ENCODE measurements at places on chromosomes 16 and 17.

- DNase-seq, result peak; percentile 90
Observed at GRCh38 chr17:50094753-50095619, at the start of gene PDK2. Gene PDK2 (plus strand): TSS chr17:50095351. CDS start chr17:50095436, 85 bp downstream.

DNA sequence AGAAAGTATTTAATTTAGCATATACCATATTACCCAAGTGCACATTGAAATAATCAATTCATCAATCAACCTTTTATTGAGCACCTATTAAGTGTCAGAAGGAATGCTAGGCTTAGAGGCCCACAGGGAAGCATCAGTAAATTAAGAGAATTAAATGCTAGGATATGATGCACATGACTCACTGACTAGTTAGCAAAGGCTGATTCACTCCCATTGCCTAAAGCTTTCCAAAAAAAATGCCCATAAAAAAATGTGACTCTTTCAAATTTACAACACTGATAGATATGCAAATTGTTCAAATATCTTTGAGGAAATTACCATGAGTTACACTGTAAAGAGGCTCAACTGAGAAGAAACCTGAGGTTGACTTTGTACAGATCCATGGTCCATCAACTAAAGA is 883.3 kb downstream of the CDH11 start:
- DNase-seq, result no peak

GRCh38 chr16:67372664-67373063 is 20.6 kb downstream of the TPPP3 start:
- DNase-seq, result no peak

GRCh38 chr16:19649980-19650379 is 68.0 kb downstream of the KNOP1 start:
- no peak for DNase-seq

- DNase-seq, result peak; percentile 49
Observed at GRCh38 chr17:15171167-15172047, 93.7 kb downstream of the PMP22 start.

- DNase-seq, result no peak
Observed at GRCh38 chr17:17021194-17021863, 20.9 kb upstream of the MPRIP start.

GRCh38 chr16:67719778-67720144 is 645 bp upstream of the GFOD2 start:
- peak; percentile 38 for DNase-seq

- no peak for DNase-seq
Observed at GRCh38 chr17:40542558-40543411, 22.5 kb downstream of the CCR7 start.

DNA sequence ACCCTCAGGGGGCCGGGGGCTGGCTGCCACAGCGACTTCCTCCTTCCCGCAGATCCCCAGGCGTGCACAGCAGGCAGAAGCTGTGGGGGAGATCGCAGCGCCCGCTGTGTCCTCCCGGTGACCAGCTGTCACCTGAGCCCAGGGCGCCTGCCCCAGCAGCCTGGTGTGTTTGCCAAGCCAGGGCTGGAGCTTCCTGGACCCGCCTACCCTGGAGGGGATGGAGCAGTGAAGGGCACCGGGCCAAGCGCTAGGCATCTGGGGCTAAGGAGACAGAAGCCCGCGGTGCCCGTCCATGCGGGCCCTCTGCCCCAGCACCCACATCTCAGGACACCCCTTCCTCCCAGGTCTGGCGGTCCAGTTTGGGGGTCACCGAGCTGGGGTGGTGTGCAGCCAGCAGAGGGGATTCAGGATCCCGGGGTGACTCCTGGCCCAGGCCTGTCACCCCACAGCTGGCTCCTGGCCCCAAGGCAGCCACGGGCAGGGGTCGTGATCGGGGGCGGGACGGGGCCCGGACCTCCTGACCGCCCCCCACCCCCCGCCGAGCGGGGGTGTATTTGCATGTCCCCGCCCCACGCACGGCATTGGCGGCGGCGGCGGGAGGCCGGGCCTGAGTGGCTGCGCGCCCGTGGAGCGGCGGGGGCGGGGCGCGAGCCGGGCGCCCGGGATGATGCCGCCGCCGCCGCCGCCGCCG is at the start of gene RAB26:
Gene RAB26, plus strand, starts transcription at position 645 of the 691 bp plus-strand sequence. CDS start 159 bp downstream, outside the sequence.
- peak; percentile 58 for DNase-seq

DNA sequence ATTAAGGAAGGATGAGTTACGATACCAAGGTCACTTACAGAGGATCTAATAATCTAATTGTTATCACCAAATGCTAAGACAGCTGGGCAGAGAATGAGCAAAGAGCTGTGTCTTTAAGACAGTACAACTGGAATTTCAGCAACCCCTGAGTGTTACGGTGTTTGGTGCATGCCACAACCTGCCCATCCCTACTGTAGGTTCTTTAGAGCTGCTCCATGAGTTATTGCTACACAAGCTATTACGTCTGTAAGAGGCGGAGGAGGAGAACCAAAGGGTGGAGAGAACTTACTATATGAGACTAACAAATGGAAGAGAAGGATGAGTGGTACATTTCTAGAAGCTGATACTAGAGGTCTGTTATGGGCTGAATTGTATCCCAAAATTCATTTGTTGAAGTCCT is 14.2 kb upstream of the C17orf78 start:
- DNase-seq, result no peak

DNA sequence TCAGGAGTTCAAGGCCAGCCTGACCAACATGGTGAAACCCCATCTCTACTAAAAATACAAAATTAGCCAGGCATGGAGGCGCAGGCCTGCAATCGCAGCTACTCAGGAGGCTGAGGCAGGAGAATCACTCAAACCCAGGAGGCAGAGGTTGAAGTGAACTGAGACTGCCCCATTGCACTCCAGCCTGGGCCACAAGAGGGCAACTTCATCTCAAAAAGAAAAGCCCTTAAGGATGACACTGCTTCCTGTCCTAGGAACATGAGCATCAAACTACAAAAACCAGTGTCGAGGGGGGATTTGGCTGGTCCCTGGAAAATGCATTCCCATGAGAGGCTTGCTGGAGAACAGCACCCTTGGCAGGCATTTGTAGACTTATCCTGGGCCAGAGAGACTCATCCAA is 449.5 kb upstream of the PSMD7 start:
- DNase-seq, result no peak

- DNase-seq, result no peak
Observed at GRCh38 chr16:83652943-83653342, 154.8 kb upstream of the HSBP1 start.

GRCh38 chr16:19833176-19833575 is 51.5 kb downstream of the GPRC5B start:
- DNase-seq, result no peak

DNA sequence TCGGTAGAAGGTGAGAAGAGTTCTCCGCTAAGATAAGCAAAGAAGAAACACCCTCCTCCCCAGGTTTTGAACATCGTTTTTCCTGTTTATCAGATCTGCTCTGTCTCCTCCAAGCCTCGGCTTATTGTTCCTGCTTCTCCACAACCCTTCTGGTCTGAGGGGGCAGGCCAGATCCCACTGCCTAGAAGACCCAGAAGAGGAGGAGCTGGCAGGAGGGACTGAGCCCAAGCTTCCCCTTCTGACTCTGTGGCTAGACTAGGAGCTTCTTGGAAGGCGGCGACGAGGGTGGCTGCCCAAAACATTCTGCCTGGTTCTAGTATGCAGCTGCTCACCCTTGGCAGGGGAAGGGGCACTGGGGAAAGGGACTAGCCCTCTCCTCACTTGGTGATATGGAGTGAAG is 5.2 kb upstream of the HOXB5 start:
- DNase-seq, result no peak

- no peak for DNase-seq
Observed at GRCh38 chr16:51129105-51129504, 22.0 kb downstream of the SALL1 start.

DNA sequence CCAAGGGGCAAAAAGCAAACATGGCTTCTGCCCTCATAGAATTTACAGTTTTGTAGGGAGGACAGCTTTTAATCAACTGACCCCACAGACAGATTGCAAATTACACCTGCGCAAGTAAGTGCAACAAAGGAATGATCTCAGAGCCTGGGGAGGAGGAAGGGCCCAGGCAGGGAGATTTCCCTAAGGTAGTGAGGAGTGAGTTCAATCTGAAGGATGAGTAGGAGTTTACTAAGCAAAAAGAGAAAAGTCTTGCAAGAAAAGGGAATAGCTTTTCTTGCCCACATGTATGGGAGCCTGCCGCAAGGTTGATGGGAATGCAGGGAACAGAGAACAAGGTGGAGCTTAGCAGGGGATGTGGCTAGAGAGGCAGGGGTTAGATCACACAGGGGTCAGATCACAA is 1.6 kb upstream of the SOCS7 start:
- DNase-seq, result no peak

DNA sequence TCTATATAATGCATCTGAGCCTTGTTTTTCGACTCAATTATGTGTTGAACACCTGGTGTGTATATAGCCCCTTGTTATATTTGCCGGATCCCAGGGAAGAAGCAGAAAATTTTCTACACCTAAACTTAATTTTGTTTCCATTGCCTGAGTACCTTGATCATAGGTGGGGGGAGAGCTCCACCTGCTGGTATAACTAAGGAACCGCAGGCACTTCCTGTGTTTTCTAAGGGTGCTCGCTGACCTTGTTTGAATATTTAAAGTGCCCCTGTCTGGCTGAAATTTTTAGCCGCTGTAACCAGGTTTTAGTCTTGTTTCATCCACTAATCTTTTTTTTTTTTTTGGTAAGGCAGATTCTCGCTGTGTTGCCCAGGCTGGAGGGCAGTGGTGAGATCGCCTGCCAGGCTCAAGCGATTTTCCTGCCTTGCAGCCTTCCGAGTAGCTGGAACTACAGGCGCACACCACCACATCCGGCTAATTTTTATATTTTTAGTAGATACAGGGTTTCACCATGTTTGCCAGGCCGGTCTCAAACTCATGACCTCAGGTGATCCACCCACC is 6.5 kb upstream of the NUBP1 start:
- DNase-seq, result peak; percentile 74

DNA sequence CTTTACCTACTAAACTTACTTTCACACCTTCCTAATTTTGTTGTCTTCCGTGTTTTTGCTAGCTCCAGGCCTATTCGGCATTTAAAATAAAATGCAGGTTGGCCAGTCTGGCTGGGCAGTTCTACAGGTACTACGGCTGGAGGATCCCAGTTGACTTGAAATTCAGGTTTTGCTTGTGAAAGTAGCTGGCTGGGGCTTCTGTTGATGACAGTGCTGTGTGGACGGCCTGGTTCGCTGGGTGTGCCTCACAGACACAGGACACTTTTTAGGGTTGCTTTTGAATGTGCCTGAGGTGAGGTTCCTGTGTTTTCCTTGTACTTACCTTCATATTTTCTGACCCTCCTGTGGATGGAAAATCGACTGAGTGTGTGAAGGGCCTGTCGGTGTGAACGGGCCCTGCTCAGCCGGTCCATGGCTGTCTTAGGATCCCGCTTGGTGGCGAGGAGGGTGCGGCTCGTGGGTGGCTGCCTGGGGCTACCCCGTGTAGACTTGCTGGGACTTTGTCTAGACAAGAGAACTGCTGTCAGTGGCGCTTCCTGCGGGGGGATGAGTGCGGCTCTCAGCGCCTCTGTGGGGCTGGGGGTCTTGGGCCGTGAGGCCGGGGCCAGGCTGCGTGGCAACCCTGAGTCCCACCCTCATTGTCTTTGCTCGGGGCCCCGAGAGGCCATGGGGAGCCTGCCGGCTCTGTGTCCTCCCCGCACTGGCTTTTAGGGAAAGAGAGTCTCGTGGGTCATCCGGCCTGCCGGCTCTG is 18.7 kb upstream of the ZNF750 start:
- DNase-seq, result peak; percentile 69

DNA sequence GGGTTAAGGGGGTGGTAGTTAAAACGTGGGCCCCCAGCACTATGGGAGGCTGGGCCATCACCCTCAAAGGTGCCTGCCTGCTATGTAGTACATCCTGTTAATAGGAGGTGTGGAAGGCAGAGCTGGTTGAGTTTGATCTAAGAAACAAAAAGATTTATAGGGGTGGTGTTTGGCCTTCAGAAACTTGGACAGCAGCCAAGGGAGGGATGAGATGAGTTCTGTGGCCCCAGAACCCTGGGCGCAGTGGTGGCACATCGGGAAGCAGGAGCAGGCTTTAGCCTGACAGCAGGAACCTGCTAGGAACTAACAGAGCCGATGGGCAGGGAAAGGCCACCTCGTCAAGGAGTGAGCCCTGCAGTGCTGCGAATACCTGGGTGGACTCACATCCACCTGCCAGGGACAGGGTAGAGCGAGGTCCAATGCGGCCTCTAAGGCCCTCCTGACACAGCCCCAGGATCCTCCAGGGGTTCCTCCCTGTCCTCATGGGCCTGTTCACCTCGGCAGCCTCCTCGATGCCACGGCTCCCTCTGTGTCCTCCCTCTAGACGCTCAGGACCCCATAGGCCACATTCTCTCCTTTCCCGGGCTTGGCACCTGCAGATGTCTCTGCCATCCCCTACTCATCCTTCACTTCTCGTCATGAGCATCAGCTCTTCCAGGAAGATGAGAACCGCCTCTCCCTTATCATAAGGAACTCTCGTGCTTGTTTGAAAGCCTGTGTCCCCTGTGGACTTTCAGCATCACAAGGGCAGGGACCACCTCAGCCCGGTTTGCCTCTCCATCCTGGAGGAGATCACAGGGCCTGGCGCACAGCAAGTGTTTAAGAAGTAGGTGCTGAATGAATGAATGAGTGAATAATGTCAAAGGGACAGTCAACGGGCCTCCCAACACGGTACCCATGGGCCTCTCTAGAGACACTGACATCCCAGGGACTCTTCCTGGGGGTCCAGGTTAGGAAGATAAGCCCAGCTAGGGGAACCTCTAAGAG is 103.5 kb upstream of the TNRC6C start:
- DNase-seq, result no peak

- DNase-seq, result no peak
Observed at GRCh38 chr17:40373324-40373723, 8.8 kb upstream of the GJD3 start.

DNA sequence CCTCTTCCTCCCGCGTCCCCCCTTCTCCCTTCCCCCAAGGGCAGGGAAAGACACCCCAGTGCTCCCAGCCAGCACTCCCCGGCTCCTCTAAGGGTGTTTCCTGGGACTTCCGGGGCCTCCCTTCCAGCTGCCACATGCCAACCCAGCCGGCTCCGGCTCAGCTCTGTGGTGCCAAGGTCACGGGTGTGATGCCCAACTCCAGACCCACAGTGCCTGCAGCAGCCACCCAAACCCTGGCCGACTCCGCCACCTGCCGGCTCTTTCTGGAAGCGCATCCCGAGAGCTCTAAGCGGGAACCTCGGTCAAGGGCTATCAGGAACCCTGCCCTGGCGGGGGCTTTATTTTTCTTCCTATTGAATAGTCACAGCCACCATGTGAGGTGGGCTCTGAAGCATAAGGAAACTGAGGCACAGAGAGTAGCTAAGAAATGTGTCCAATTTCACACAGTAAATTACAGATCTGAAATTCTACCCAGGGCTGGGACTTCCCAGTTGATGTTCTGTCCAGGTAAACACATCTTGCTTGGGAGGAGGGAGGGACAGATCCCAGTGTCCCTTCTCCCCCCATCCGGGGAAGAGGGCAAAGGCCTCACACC is 3.3 kb upstream of the PPP1R1B start:
- peak; percentile 85 for DNase-seq

DNA sequence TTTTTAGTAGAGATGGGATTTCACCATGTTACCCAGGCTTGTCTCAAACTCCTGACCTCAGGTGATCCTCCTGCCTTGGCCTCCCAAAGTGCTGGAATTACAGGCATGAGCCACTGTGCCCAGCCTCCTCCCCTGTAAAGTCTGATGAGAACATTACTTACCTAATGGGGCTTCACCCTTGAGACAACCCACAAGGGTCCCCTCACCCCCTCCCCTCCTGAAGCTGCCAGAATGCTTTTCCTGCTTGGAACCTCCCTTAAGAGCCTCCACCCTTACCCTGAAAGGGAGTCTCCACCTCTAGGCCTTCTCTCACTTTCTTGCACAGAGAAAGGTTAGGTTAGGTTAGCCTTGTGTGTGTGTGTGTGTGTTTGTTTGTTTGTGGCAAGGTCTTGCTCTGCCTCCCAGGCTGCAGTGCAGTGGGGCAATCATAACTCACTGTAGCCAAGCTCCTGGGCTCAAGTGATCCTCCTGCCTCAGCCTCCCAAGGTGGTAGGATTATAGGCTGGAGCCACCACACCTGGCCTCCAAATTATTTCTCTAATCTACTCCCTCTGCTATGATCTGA is 8.9 kb downstream of the SLC5A11 start:
- no peak for DNase-seq

All from DND-41 (cell line).